ENCODE measurements at places on chromosomes 7 and 10. TPM values are rescaled to one million over a fixed set of nuclear protein-coding genes. Genes with fewer than 3 reads are reported as not detected.

GRCh38 chr7:150961510-150962289 lies 16.4 kb downstream of the KCNH2 start:
- DNase-seq = no peak

DNA sequence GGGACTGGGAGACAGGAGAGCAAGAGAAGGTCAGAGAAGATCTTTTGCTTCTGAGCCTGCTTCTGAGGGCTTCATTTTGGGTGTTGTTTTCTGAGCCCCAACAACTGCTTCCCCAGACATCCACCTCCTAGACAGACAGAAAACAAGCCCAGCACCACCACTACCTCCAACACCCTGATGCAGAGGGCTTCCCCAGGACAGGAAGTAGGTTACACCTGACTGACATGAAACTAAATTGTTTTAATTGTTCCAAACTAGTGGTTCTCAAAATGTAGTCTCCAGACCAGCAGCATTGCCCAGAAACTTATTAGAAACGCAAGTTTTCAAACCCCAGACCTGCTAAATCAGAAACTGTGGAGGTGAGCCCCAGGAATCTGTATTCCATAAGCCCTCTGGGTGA lies 163.6 kb upstream of the KMT2E start:
- no peak for DNase-seq

GRCh38 chr7:133412942-133413341 lies 160.1 kb downstream of the EXOC4 start:
- no peak for DNase-seq

DNA sequence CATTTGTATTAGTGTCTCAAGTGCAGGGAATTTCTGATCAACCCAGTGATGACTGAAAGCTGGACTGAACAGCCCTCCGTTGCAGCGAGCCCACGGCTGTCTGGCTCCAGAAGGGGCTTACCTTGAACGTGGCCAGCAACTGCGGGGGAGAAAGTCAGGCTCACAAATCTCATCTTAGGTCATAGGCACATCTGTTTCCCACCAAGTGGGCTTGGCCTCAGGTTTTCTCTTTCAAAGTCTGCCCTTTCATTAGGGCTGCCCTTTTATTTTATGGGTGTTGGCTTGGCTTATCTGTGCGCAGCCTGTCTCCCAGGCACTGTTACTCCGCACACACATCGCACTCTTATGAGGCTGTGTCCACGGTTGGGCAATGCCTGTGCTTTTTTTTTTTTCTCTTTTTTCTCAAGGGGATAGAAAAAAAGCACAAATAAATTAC lies 178.0 kb downstream of the JCAD start:
- no peak for DNase-seq

- DNase-seq = no peak
These were observed 93.8 kb downstream of the CUX1 start for GRCh38 chr7:101910991-101911799.

- peak; percentile 31 for DNase-seq
These were observed 46.2 kb downstream of the BMPR1A start for GRCh38 chr10:86802473-86803108.

DNA sequence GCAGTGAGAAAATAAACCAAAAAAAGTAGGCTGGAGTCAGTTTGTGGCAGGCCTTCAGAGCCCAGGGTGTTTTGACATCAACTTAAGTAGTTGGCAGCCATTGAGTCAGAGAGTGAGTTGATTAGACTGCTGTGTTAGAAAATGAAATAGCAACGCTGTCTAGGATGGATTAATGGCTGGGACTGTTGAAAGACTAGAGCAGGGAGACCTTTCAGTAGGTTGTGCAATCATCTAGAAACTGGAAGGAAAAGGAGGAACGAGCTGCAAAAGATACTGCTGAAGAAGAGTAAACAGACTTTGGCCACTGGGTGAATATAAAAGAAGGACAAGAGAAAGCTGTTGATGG lies 28.6 kb upstream of the TRIL start:
- DNase-seq = no peak

DNA sequence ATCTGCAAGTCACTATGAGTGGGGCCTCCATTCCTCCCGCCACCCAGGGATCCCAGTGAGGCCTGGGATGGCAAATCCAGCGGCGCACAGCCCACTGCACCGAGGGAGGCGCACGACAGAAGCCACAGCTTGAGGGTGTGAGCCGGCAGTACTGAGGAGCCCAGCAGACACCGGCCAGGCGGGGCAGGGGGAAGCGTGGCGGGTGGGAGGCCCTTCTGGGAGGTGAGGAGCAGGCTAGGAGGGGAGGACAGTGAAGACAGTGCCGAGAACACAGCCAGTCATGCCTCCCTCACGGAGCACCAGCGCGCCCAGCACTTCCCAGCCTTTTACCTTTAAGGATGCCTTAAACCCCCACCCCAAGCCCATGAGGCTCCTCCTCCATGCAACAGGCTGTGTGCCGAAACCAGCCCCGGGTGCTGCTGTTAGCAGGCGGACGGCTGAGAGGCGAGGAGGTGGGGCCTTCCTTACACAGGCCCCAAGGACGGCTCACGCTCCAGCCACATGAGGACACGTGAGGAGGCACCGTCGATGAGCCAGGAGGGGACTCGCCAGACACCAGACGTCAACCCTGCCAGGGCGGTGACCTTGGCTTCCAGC lies 258.5 kb downstream of the PTPRN2 start:
- DNase-seq = no peak

DNA sequence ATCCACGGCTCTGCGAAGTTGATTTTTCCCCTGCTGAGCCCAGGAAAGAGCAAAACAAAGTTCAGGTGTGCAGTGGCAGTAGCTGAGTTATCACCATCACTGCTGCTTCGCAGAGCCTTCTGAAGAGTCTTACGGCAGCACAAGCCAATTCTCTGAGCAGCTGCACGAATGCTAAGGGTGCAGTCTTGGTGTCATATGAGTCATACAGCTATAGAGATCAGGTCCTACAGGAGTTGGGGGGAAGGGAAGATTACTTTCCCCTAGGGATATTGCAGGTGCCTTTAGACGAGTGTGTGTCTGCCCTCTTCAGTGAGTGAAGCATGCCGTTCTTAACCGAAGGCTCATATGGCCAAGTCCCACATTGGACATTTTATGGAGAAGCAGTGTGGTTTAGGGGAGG lies 227.8 kb downstream of the CELF2 start:
- peak; percentile 84 for DNase-seq

DNA sequence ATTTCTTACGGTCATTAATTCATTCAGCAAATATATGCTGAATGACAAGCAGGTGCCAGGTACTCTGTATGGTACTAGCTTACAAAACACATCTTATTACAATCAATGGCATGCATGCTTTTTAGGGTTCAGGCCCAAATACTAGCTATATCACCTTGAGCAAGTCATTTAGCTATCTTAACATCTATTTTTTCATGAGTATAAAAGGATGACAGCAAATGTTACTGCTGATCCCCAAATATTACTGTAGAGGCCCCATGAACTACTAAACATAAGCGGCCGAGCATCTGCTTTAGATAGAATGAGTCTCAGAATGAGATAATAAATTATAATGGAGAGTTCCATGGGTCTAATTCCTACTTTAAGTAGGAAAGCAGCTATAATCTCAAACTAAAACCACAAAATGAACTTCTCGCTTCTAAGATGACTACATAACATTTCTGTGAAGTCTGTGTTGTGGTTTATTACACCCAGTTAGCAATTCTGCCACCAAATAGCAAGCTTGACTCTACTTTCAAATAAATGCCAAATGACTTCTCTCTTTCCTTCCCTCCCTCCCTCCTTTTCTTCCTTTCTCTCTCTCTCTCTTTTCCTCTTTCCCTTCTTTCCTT lies 113.7 kb upstream of the LRRN3 start:
- no peak for DNase-seq

DNA sequence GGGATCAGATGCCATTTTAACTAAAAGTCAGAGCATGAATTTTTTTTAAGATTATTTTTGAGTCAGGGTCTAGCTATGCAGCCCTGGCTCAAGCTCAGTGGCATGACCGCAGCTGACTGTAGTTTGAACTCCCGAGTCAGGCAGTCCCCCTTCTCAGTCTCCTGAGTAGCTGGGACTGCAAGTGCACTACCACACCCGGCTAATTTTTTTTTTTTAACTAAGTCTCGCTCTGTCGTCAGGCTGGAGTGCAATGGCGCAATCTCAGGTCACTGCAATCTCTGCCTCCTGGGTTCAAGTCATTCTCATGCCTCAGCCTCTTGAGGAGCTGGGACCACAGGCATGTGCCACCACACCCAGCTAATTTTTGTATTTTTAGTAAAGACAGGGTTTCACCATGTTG lies 7.8 kb downstream of the TAS2R41 start:
- no peak for DNase-seq

DNA sequence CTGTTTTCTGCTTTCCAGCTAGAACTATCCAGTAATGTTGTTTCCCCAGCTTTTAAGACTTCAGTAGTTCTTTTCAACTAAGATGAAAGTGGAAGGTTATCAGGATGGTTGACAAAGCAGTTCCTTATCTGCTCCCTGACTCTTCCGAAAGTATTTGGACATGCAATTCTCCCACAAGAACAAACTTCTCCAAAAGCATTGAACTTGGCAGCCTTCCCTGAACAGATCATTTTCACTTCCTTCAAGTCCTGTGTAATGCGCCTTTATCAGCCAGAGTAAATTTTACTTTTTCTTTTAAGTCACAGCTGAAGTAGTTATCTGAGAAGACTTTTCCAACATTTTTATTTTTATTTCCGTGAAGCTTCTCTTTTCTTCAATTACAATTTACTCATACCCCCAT lies 39.7 kb downstream of the CDC14C start:
- no peak for DNase-seq

- DNase-seq = no peak
These were observed 8.7 kb downstream of the GPR146 start for GRCh38 chr7:1053002-1053411.

GRCh38 chr10:26802527-26802926 lies 58.2 kb downstream of the ABI1 start:
- DNase-seq = no peak

DNA sequence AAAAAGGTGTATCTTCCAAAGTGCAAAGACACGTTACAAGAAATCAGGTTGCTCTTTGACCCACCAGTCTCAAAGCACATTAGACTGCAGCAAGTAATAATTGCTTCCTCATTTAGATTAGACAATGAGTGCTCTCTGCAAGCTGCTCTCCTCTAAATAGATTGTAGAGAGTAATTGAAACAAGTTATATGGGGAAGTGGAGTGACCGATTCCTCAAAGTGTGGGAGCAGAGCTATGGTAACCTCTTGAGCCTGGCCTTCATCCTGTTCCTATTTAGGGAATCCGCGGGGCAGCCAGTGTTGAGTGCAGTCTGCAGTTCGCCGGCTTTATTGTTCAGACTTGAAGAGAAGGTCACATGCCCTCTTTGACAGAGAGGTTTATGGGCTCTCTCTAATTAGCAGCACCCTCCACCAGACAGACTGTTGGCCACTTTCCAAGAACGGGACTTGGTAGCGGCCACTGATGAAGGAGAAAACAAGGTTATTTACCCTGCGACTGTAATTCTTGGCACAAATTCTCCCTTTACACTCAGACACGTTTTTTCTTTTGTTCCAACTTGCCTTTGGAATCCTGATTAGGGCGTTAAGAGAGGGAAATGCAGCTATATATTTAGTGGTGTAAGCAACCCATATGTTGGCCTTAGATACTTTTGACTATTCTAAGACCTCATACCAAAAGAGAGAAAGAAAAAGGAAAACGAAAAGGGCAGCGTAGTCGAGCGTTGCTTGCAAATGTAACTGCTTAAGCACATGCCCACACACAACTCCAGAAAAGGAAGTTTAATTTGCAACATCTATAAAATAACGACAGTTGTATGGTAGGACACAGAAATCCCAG lies 107.5 kb downstream of the REEP3 start:
- peak; percentile 72 for DNase-seq

DNA sequence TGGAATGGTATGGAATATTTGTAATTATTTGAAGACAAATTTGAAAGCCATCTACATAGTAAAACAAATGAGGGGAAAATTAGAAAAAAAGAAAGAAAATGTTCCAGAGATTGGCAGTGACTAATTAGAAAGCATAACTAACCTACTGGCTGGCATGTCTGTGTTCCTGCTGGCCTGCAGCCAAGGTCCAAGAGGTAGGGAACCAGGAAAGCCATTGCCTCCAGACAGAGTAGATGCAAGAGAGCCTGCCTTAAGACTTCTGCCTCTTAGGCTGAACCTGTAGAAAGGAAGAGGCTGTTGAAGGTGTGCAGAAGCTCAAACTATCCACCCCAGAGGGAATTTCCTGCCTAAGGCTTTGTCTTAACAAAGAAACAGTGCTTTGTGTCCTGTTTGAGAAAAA lies 982.0 kb downstream of the SORCS1 start:
- no peak for DNase-seq

GRCh38 chr10:27747096-27747451 lies 1.5 kb upstream of the MKX start:
- no peak for DNase-seq

- DNase-seq = no peak
These were observed 250.0 kb downstream of the CDC14C start for GRCh38 chr7:49174396-49174795.

DNA sequence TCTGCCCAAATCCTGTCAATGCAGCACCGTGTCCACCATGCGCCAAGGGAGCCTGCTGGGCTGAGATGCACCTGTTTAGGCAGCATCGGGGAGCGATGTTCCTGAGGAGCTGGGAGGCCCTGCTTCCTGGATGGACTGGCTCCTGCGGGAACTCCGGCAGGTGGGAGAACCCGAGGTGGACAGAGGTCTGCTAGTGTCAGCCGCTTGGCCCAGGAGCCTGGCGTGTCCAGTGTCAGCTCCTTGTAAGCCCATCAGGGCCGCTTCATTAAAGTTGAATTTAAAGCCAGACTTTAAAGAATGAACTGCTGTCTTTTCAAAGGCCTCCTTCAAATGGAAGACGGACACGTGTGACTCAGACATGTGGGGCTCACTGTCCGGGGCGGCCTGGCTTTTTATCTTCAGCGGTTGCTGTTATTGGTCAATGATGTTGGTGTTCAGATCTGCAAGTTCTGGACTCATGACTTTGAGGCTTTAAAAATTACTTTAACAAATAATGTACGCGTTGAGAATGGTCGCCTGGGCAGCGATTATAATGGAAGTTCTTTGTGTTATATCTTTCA lies 422.5 kb downstream of the DNAJB6 start:
- DNase-seq = no peak

DNA sequence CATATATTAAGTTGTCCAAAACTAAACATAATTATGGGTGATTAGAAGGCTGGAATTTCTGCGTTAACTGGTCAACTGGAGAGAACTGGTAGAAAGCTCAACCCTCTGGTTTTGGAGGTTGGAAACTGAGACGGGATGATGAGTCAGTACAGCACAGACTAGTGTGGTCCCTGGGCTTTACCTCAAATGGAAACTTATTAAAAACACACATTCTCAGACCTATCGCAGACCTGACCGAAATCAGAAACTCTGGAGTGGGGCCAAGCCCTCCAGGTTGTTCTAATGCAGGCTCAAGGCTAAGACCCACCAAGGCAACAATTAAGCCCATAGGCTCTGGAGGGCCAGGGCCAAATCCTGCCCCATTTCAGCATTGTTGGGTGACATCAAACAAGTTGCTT lies 136.9 kb downstream of the KCNMA1 start:
- no peak for DNase-seq

The AMZ1 gene
- total RNA-seq = 1.4 TPM

The ASZ1 gene
- not detected for total RNA-seq

The SGPL1 gene
- 20.7 TPM for total RNA-seq

The GRID1 gene
- 0.08 TPM for total RNA-seq

The SLC13A1 gene
- 0.10 TPM for total RNA-seq

The RELN gene
- total RNA-seq = 0.21 TPM

The LANCL2 gene
- total RNA-seq = 17.4 TPM

The FBH1 gene
- total RNA-seq = 66.8 TPM

The JAKMIP3 gene
- total RNA-seq = not detected

The FEZF1 gene
- total RNA-seq = not detected

The ELFN1 gene
- total RNA-seq = not detected

The UCN3 gene
- total RNA-seq = not detected

All from GM12878 (cell line).